ENCODE measurements at places on chromosomes 16 and 17. TPM values are rescaled to one million over a fixed set of nuclear protein-coding genes. Genes with fewer than 3 reads are reported as not detected.

GRCh38 chr17:57668332-57668731 is 76.8 kb downstream of the CCDC182 start:
- DNase-seq = peak; percentile 7

DNA sequence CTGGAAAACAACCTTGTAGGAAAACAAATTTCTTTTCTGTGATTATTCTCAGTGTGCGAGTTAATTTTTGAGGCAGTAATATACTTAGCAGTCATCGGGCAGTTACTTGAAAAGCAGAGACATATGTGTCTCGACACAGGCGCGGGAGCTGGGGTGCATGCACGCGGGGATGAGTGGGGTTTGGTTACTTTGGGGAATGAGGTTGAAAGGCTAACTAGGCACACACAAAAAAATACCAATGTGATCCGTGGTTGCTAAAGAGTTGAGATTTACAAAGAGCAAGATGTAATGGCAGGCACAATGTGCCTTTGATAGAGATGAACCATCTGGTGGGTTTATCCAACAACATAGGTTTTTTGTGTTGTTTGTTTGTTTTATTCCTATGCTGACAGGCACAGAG is 703.8 kb upstream of the EEF2KMT start:
- no peak for DNase-seq

GRCh38 chr16:88406096-88407041 is 23.6 kb downstream of the ZNF469 start:
- no peak for DNase-seq

FLYWCH1 gene
- 121 TPM for total RNA-seq

KCNH6 gene
- total RNA-seq = 0.45 TPM

All from stomach (tissue), 19 donors.